ENCODE measurements at places on chromosomes 5 and 9.

DNA sequence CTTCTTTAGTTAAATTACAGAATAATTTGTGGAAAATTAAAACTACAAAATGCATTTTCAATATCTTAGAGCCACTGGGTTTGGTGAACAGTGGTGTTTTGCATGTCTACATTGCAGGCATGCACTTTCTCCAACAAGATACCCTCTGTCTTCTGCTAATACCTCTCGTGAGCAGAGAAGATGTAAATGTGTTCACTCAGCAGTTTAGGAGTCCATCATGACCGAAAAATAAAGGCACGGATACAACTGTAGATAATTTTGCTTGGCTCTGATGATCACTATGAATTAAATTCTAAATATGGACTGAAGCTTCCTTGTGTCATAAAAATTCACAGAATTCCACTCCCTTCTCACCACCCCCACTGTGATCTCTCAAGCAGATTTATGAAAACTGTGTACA is 313.8 kb downstream of the GLIS3 start:
- DNase-seq = no peak

DNA sequence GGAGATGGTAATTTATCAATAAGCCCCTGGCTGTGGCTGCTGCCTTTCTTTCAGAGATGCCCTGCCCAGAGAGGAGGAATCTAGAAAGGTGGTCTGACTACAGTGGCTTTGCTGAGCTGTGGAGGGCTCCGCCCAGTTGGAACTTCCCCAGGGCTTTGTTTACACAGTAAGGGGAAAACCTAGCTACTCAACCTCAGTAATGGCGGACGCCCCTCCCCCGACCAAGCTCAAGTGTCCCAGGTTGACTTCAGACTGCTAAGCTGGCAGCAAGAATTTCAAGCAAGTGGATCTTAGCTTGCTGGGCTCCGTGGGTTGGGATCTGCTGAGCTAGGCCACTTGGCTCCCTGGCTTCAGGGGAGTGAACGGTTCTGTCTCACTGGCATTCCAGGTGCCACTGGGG is 865.4 kb upstream of the ACO1 start:
- no peak for DNase-seq

DNA sequence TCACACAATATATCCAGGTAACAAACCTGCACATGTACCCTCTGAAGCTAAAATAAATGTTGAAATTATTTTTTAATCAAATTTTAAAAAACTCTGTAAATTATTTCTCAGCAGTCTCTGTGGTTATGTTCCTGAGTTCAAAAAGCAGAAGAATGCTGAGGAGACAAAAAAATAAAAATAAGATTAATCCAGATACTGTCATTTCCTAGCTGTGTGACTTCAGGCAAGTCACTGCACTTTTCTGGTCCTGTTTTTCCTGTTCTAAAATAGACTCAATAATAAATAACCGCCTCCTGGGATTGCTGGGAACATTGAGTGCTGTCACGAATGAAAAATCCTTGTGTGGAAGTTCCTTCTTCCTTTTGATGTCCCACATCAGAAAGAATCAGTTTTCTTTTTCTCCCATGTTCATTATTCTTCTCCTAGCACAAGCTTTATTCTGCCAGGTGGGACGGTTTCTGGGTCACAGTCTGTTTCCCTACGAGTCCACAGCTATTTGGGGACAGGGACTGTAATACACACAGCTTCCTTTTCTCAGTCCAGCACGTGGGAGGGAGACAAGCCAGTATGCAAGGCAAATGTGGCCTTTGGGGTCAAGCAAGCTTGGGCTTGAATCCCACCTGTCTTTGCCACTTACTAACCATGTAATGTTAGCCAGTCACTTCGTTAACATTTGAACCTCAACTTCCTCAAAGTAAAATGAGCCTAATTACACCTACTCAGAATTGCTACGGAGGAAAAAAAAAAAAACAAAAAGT is 156.9 kb downstream of the TRIM32 start:
- DNase-seq = no peak

GRCh38 chr5:88847420-88847819 is 35.6 kb downstream of the MEF2C start:
- DNase-seq = no peak

- DNase-seq = no peak
Observed at GRCh38 chr5:57780306-57780960, 297.8 kb upstream of the ACTBL2 start.

Measured in fibroblast of the conjunctiva (primary cell).